T-helper 1 cell (primary cell): ENCODE measurements at places on chromosomes 5 and 9.

GRCh38 chr5:37208883-37209797 lies 40.0 kb downstream of the CPLANE1 start:
- no peak for DNase-seq

DNA sequence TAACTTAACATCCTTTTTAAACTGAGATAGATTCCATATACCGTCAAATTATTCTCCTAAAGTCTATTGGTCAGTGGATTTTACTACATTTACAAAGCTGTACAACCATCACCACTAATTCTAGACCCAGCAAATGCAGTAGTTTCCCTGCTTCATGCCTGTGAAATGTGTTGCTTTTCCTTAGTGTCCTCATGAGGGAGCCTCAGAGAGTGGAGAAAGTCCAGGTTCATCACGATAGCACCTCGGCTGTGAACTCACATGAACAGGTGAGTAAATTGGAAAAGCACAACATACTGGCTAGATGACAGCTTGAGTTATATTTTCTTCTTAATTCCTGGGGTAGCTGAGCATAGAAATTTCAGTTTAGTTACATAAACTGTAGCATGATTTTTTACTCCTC lies 653.7 kb downstream of the MTRR start:
- no peak for DNase-seq

- DNase-seq, result no peak
Observed at GRCh38 chr5:93252165-93252564, 328.9 kb downstream of the NR2F1-AS1 start.

DNA sequence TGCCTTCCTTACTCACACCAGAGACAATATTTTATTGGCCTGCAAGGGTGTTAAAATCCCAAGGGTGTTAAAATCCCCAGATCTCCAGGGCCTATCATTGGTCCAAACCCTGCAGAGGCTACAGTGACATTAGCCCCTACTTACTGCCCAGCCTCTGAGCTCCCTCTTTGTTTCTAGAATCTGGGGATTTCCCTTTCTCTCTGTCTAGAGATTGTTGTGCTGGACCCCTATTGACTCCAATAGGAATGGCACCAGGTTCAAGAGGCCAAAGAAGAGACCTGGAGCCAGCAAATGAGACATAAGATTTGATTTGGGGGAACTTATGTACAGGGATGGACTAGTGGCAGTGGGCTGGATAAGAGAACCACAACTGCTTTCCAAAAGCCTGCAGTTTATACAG lies 53.3 kb upstream of the ZBED3 start:
- no peak for DNase-seq

DNA sequence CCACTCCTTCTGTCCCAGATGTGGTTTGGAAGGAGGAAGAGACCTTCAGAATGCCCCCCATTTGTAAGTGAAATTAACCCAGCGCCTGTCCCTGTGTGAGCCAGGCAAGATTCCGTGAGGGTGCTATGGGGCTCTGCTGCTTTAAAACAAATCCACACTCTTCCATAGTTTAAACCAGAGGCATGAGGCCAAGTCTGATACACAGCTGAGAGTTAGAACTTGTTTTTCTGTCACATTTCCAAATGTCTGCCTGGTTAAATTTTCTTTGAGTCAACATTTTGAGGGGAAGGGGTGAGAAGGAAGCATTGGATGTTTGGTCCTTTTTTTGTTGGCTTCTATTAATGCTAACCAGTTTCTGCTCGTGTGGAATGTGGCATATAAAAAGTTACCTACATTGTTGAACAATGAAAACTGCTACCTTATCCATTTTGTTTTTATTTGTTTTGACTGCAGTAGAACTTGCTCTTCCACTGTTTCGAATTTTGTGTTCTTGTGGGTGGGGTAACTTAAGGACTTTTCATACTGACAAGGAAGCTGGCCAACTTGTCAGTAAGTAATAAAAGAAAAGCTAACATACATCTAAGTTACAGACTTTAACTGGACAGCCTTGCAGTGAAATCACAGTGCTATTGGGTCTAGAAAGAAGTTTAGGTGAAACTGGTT lies 12.9 kb downstream of the RGMB start:
- no peak for DNase-seq

DNA sequence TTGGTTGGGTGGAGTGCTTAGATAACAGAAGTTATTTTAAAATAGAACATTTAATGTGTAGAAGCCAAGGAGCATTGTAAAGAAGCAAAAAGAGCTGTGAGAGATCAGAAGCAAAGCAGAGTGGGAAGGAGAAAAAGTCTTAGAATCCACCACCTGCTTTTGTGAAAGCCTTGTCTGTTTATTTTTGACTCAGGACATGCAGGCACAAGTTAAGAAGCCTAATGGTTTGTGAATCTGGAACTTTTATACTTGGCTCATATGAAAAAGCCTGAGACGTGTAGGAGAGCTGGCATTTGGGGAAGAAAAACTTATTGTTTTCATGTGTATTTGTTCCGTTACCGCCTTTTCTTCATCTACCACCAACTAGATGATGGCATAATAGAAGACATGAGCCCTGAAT lies 38.5 kb upstream of the ITGA2 start:
- no peak for DNase-seq

DNA sequence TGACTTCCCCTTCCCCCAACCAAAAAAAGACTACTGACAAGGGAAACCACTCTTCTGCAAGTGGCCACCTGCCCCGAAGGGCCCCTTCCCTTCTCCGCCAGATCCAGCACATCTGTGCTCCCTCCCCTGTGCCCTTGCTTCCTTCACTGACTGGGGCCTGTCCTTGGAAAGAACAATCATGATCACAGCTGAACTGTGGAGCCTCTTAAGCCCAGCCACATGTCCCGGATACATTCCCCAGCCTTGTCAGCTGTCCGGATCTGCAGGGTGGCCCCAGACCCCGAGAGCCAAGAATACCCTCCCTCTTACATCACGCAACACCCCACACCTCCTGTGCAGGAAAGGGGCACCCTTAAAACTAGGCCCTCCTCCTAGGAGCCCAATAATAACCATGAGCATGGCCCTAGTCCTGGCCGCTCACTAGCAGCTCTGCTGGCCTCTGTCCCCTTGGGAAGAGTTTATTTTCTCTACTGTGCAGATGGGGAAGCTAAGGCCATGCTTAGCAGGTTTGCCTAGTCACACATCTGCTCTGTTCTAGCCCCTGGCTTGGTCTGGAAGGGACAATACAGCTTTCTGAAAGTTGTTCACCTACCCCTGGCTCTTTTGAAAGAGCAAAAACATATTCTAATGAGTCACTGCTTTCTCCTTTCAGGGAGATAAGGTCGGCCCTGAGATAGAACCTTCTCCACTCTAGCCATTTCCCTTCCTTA lies 3.8 kb downstream of the SPRY4 start:
- DNase-seq, result no peak

GRCh38 chr5:29972597-29972996 lies 1220.9 kb upstream of the CDH6 start:
- DNase-seq, result no peak

DNA sequence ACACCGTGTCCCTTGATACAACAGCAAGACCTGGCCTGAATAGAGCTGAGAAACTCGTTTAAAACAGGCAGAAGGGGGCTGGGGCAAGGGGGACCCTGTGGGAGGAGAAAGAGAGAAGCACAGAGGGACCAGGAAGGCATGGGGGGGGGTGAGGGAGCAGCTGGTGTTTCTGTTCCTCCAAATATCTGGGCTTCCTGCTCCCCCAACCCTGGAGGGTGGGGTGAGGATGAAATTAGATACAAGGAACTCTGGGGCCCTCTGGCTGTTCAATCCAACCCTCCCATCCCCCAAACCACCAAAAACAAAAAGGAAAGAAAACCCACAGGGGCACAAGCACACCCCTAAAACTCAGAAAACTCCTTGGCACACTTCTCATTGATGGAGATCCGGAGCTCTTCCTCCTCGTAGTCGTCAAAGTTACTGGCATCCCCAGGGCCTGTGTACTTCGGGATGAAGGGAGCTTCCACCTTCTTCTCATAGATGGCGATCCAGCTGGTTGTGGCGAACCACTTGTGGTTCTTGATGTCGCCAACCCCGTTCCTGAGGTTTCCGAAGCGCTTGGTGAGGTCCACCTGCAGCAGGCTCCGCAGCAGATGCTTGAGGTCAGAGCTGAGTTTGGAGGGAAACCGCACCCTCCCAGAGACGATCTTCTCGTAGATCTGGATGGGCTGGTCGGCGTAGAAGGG lies 1.1 kb downstream of the PRKACG start:
- DNase-seq, result no peak

GRCh38 chr5:58786035-58786434 lies 203.2 kb downstream of the RAB3C start:
- DNase-seq, result no peak
